ENCODE measurements at places on chromosomes 6 and 20.
A peak's percentile ranks its signal among the peaks of the same experiment; 100 is the strongest.

GRCh38 chr6:16985513-16986284 is 116.2 kb upstream of the STMND1 start:
- DNase-seq: no peak

- peak; percentile 62 for DNase-seq
Observed at GRCh38 chr6:27388293-27389197, at the start of gene ZNF391. ZNF391 (plus strand) TSS chr6:27388759; CDS start chr6:27400371, 11,612 bp downstream.

GRCh38 chr6:33428224-33428965 is 8.5 kb downstream of the SYNGAP1 start:
- DNase-seq: no peak

DNA sequence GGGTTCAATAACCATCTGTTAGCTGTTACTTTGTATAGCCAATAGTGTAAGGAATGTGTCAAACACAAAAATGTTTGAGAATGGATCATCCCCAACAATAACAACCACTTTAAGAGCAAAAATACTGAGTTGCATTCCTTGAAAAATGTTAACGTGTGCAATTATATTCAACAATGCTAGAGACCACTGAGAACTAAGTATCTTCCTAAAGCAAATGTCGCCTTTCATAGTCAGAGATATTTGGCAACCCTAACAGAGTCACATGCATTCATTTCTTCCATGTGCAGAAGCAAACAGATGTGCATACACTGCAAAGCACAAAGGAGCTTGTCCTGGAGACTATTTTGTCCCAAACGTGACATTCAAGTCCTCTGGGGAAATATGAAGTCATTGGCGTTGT is 448.6 kb downstream of the GJA1 start:
- DNase-seq: no peak

- DNase-seq: no peak
Observed at GRCh38 chr6:50141100-50141499, 91.4 kb upstream of the DEFB112 start.

DNA sequence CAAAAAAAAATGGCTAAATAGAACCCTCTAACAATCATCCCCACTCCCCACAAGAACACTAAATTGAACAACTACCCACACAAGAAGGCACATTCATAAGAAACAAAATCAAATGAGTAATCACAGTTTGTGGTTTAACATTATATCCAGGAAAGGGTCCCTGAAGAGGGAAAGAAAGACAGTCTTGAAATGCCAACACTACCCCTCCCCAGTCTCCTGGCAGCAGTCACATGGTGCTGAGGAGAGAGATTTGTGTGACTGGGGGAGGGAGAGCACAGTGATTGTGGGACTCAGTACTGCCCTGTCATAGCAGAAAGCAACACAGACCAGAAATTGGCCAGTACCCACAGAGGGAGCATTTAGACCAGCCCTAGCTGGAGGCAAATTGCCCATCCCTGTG is 443.7 kb upstream of the BTBD3 start:
- DNase-seq: no peak

DNA sequence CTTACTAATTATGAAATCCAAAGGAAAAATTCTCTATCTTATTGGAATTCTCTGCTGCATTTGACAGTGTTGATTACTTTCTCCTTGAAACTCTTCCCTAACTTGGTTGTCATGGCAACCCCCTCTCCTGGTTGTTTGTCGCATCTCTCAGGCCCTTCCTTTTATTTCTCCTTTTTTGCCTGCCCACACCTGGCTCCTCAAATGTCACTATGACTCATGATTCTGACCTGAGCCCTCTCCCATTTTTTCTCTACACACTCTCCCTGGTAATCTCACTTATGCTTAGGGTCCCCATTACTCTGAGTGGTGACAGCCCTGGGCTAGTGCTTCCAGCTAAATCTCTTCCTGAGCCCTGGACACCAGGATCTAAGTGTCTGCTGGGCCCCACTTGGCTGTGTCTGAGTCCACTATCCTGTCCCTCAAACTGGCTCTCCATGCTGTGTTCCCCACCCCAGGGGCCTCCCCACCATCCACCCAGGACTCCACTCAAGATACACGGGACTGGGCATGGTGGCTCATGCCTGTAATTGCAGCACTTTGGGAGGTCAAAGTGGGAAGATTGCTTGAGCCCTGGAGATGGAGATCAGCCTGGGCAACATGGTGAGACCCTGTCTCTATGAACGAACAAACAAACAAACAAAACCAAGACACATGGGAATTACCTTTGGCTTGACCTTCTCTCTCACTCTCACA is 16.5 kb upstream of the NNAT start:
- DNase-seq: no peak

DNA sequence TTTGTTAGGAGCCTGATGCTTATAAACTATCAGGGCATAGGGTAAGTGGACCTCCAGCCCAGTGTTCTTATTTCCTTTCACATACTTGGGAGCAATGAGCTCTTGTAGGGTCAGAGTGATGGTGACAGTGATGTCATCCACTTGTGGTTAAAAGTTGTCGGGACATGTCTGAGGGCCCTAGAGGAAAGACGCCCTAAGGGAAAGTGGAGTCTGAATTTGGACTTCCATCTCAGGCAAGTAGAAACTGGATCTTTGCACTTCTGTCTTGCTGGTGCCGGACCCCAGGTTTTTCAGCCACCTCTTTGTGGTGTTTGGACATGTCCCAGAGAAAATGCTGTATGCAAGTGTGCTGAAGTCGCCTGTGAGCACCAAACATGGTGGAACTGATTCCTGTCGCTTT is 900.5 kb downstream of the C6orf118 start:
- no peak for DNase-seq

- no peak for DNase-seq
Observed at GRCh38 chr6:158688860-158689259, 39.0 kb downstream of the SYTL3 start.

DNA sequence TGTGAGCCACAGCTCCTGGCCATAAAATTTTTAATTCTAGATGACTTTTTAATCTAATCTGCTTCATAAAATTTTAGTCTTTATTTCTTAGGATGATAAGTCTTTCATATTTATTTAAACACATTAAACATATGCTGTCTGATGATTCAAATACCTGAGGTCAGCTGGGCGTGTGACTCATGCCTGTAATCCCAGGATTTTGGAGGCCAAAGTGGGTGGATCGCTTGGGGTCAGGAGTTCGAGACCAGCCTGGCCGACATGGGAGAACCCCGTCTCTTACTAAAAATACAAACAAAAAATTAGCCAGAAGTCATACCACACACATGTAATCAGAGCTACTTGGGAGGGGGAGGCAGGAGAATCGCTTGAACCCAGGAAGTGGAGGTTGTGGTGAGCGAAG is 53.1 kb downstream of the RBM24 start:
- no peak for DNase-seq

- peak; percentile 58 for DNase-seq
Observed at GRCh38 chr20:23235173-23236027, 115.2 kb upstream of the NXT1 start.

DNA sequence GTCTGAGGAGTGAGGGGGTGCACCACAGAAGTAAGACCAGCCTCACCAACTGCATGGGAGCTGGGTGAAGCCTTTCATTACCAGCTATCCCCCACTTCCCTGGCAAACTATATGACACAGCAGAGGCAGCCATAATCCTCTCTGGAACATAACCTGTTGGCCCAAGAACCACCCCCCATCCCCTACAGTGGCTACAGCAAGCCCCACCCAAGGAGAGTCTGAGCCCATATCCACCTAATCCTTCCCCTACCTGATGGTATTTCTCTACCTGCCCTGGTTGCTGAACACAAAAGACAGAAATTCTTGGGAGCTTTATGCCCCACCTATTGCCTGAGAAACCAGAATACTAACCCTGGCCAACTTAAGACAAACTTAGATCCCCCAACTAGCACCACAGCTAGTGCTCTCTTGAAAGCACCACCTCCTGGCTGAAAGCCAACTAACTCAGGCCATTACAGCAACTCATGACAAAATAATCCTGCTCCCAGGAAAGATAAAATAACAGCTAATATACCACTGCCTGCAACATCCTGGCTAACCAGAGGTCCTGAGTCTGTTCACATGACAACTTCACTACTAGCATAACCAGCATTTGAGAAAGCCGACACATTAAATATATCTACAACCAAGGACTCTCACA is 11.2 kb downstream of the RNGTT start:
- DNase-seq: no peak

GRCh38 chr20:53984356-53985149 is 85.8 kb downstream of the BCAS1 start:
- no peak for DNase-seq

DNA sequence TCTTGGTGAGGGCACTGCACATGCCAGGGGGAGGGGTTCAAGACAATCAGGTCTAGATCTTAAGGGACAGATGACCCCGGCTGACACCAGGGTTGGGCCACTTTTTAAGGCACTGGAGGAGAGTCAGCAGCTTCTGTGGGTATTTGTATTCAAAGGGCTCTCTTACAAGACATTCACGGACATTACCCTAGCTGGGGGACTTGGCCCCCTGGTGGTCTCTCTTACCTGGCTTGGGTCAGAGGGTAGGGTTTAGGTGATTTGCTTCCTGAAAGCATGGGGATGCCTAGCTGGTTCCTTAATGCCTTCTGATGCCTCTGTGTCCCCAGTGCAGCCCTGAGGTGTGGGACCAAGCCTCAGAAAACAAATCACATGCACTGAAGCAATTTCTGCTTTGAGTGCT is 354.7 kb downstream of the CDC5L start:
- DNase-seq: no peak

DNA sequence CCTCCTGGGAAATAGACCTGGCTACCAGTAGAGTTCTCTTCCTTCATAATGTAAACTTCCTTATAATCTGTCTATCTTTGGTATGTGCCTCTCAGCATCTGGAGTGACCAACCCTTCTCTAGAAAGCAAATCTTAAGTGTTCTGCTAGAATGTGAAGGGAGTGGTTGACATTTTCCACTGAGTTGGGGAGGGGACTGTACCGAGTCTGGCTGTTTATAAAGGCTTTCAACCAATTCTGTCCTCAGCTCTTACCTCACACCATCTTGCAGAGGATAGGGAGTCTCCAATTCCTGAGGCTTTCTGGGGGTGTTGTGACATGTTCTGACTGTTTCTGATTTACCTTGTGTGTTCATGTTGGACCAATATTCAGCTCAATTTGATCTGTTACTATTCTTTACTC is 39.6 kb downstream of the FAM217A start:
- no peak for DNase-seq

- no peak for DNase-seq
Observed at GRCh38 chr6:155517294-155517693, 61.7 kb upstream of the NOX3 start.

GRCh38 chr6:14066782-14067406 is 50.7 kb upstream of the CD83 start:
- DNase-seq: no peak

DNA sequence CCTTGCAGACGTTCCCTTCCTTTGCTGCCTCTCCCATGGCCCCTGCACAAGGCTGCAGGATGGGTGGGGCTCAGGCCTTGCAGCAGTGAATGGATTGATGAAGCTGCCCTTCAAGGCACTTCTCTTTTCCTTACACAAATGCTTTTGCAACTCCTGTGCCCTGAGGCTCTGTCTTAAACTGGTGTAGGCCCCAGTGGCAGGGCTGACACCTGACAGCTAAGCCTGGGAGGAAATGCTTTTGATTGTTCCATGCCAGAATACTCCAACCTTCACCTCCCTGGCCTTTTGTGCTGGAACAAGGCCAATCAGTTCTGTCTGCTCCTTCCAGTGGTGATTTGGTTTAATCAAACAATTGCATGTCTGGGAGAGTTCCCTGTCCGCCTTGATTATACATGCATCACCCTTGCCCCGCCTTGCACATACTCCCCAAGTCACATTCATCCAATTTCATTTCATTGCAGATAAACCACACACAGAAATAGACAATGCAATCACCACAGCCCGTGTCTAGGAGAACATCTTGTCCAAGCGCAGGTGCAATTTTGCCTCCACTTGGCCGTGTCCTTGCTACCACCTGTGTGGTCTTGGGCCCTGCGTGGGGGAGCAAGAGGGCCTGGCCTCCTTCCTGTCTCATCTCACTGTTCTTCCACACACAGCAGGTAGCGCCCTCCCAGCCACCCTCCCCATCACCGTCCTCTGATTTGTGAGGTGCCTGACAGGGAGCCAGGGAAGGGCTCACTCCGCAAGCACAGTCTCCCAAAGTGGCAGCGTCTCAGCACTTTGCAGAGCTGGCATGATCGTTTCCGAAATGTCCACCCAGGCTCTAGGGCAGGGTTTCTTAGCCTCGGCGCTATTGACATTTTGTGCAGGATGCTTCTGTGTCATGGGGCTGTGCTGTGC is 120.4 kb downstream of the CDH26 start:
- no peak for DNase-seq

DNA sequence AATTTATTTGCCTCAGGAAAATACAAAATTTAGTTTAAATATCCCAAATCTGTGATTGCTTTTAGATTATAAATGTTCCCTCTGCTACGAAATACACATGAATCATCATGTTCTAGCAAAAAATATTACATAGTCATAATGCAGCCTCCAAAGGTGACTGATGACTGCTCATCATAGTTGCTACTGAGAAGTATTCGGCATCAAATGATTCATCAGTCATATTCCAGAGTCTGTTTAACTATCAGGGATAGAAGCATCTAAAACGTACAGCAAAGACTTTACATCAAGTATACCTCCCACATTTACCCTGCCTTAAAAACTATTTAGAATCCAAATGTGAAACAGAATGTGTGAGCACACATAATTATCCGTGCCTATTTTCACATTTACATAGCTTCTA is 626.0 kb downstream of the CDH26 start:
- no peak for DNase-seq

GRCh38 chr20:64113444-64113775 is 6.0 kb upstream of the NPBWR2 start:
- DNase-seq: no peak

DNA sequence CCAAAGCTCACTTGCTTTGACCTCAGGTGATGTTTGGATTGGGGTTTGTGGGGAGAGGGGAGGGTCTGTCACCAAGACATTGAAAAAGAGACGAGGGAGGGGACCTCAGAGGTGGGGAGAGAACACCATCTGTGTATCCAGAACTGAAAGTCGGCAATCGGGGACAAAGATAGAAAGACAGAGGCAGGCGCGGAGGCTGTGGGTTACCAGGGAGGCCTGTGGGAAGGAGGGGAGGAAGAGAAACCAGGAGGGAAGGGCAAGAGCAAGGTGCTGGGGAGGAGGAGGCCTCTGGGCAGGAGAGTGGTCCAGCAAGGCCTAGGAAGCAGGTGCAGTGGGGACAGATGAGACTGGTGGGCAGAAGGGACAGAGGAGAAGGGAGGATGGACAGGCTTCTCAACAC is 211.2 kb downstream of the CDC5L start:
- DNase-seq: no peak

DNA sequence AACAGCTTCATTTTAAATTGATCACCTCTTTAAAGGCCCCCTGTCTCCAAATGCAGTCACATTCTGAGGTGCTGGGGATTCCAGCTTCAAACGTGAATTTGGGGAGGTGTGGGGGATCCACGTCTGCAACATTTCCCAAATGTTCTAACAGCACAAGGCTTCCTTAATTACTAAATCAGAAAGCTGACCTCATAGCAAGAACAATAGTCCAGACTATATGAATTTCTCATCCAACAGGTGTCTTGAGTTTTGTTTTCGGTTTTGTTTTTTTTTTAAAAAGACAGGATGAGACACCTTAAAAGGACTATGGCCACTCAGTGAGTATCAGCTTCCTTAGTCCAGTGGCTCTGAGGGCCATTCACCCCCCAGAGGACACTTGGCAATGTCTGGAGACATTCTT is 11.5 kb downstream of the ATP9A start:
- no peak for DNase-seq

Data from neural crest cell (in vitro differentiated cells).